ENCODE measurements at places on chromosomes 11 and 22.

DNA sequence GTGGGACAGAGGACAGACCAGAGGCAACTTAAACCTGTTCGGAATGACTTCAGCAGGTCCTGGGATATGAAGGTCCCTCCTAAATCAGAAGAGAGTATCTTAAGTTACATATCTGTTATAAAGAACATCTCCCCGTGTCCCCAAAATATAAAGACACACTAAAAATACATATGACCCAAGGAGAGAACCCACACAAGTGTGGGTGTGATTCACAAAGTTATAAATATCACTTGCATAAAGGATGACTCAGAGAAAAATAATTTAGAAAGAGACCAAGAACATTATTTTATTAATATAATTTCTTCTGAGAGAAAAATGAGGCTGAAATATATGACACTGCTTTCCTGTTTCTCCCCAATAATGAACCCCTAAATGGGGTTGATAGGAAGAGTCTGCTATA lies 14.2 kb downstream of the OR5B21 start:
- H3K4me3 ChIP-seq = no peak overlapping the region
- no peaks in the 10 kb centered on the region for H3K4me1 ChIP-seq
- H3K36me3 ChIP-seq = no peaks in the 10 kb centered on the region
- no peak for DNase-seq
- no peak overlapping the region for H3K27ac ChIP-seq

GRCh38 chr11:46338636-46338987 lies 8.7 kb upstream of the DGKZ start:
- no peak for DNase-seq
- no peaks in the 10 kb centered on the region for H3K36me3 ChIP-seq
- H3K27me3 ChIP-seq = peaks cover 7% of the 10 kb centered on the region
- no peak overlapping the region for H3K4me3 ChIP-seq
- no peak overlapping the region for H3K27ac ChIP-seq

- no peaks in the 10 kb centered on the region for H3K27me3 ChIP-seq
- peak within 1 kb of the TSS; percentile 54 for H3K27ac ChIP-seq
- DNase-seq = peak; percentile 56
- peak within 1 kb of the TSS; percentile 74 for H3K4me3 ChIP-seq
- no peaks in the 10 kb centered on the region for H3K36me3 ChIP-seq
- H3K4me1 ChIP-seq = peaks cover 22% of the 10 kb centered on the region
Measured at GRCh38 chr11:64844330-64845128, at the start of gene CDC42BPG. Gene CDC42BPG, minus strand, starts transcription at chr11:64844653. Its CDS starts 84 bp downstream, at chr11:64844569.

- no peak overlapping the region for H3K27ac ChIP-seq
- no peak overlapping the region for H3K4me3 ChIP-seq
- H3K27me3 ChIP-seq = no peaks in the 10 kb centered on the region
Measured at GRCh38 chr11:27509908-27510307, 3.3 kb upstream of the LIN7C start.
